Motor neuron (in vitro differentiated cells): ENCODE measurements at places on chromosomes 5 and 9.

- peak; percentile 6 for ATAC-seq
Observed at GRCh38 chr5:126137891-126138280, 285.3 kb upstream of the GRAMD2B start.

DNA sequence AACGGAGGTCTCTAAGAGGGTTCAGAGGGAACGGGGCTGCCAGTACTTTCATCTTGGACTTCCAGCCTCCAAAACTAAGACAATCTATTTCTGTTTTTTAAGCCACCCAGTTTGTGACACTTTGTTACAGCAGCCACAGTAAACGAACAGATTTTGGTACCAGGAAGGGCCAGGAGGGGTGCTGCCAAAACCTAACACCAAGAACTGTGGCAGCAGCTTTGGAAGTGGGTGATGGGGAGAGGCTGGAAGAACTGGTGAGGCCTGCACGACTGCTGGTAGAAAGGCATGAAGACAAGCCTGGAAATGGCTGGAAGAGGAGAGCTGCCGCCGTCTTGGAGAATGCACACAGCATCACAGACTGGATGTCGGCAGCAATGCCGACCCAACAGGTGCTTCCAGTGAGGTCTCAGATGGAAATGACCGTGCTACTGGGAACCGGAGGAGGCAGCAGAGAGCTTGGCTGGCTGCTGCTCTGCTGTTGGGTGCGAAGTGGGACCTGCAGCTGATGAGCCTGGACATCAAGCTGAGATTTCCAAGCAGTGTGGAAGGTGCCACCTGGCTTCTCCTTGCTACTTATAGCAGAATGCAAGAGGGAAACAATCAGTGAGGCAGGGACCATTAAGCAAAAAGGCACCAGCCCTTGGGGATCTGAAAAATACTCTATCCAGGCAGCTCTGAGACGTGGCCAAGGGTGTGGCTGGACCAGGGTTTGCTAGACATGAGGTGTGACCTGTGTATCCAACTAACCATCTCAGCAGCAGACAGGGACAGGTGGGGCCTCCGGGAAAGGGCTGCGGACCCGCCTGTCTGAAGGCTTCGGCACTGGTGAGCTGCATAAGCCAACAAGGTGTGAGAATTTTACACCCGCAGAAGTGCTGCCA lies 4.7 kb upstream of the TMEM210 start:
- ATAC-seq = peak; percentile 14

- ATAC-seq = no peak
Observed at GRCh38 chr9:136259517-136259813, 13.9 kb upstream of the QSOX2 start.

DNA sequence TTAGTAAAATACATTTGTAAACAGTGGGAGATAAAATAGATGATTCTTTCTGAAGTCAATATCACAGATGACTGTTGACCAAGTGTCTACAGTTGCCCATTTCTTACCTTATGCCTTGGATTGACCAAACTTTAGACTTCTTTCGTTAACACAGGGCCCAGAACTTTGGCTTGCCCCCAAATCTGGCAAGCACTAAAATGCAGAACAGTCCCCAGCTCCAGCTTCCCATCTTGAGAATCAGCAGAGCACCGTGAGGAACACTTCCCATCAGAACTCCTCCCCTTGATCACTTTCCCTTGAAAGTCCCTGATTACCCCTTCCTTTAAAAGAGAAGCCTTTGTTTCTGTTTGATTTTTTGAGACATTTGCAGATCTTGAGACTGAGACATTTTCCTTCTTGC lies 1039.9 kb downstream of the TLE1 start:
- no peak for ATAC-seq

GRCh38 chr5:171426266-171426665 lies 6.8 kb downstream of the FGF18 start:
- ATAC-seq = no peak

DNA sequence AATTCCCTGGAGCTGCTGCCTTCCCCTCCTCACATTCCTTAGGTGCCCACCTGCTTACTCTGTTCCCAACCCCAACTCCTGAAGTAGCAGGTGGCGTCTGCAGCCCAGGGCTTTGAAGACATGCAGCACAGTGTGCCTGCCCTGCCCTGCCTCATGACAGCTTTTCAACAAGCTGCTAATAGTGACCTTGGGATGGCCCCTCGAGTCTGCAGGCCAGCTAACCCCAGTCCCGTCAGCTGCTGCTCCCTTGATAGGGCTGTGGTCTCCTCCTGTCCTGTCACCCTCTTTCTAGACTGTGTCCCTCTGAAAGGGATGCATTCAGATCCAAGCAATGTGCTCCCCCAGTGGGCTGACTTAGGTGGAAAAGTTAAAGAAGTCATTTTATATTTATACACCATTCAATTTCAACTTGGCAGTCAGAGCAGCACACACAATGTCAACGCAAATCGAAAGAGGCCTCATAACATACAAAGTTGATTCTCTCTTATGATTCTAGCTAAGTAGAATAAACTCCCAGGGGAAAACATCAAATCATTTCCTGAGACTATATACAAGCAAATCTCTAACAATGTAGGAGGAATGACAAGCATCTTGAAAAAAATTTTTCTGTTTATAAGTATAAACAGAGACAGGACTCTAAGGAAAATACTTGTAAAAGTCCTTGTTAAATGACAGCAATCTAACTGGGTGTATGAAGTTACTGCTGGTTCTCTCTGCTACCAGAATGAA lies 37.9 kb downstream of the ADRB2 start:
- ATAC-seq = no peak

DNA sequence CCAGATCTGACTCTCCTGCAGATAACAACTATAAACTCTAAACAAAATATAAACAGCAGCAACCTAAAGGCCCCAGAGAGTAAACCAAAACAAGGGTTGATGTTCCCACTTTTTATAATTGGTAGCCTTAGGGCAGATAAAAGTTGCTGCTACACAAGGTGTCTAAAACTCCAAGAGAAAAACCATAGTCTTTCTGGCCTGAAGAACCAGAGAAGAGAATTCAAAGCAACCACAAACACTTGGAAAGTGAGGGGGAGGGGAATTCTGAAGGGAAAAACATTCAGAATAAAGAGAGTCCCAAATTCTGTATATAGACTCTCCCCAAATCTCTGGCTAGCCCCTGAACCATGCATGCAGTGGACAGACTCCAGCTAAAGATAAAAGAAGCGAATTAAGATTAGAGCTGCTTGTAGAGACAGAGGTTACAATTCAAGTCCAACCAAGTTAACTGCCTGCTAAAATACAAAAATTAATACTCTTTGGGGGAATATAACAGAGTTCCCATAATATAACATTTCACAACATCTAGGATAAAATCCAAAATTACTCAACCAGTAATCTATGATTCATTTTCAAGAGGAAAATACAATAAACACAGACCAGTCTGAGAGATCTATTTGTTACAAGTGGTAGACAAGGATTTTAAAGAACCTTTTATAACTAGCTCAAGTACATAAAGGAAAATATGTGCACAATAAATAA lies 37.5 kb upstream of the RGMB start:
- no peak for ATAC-seq

DNA sequence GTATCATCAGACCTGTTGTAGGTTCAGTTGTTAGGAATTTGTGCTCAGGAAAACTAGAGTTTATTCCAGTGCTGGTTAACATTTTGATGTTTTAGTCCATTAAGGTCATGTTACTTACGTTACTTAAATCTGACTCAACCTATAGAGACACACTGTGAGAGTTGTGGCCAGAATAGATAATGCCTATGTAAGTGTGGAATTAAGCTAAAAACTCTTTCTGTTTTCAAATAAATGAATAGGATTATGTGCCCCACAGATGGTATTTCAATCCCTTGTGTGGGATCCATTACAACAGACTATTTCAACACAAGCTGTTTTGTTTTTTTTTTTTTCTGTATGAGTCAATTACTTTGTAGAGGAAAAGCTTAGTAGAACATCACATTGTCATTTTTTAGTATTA lies 68.1 kb downstream of the MEGF10 start:
- no peak for ATAC-seq

GRCh38 chr9:120263836-120264235 lies 316.1 kb downstream of the CDK5RAP2 start:
- no peak for ATAC-seq

GRCh38 chr9:94895668-94896067 lies 169.2 kb downstream of the AOPEP start:
- ATAC-seq = no peak

GRCh38 chr5:67815455-67816391 lies 399.8 kb upstream of the PIK3R1 start:
- ATAC-seq = no peak

- ATAC-seq = peak; percentile 90
Observed at GRCh38 chr5:107616213-107616612, 54.5 kb downstream of the EFNA5 start.

DNA sequence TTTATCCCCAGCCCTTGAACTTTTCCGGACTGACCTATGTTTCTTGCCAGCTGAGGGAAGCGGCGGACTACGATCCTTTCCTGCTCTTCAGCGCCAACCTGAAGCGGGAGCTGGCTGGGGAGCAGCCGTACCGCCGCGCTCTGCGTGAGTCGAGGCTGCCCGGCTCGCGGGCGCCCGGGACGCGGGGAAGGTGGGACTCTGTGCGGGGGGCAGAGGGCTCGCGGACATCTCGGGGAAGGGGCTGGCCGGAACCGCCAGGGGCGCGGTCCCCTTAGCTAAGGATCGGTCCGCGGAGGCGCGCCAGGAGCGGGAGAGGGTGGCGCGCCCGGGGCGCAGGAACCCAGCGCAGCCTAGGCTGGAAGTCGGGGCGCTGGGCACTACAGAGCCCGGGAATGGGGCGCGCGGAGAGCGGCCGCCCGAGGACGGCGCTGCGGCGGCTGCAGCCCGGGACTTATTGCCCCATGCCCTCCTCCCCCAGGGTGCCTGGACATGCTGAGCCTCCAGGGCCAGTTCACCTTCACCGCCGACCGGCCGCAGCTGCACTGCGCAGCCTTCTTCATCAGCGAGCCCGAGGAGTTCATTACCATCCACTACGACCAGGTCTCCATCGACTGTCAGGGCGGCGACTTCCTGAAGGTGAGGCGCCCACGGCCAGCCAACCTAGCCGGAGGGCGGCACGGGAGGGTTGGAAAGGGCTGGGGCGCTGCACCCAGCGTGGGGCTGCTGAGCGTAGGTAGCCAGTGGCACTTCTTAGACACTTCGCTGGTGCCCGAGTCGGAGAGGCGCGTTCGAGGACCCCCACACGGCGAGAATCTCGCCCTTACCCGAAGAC lies 922 bp downstream of the CRHBP start:
- ATAC-seq = peak; percentile 74

- no peak for ATAC-seq
Observed at GRCh38 chr5:102211165-102211564, 84.9 kb downstream of the SLCO4C1 start.
